Right renal pelvis (tissue), 4 donors: ENCODE measurements at places on chromosomes 3 and 15. TPM values are rescaled to one million over a fixed set of nuclear protein-coding genes. Genes with fewer than 3 reads are reported as not detected.

Gene GALNT15
- polyA plus RNA-seq: 3.2 TPM

Gene ANKRD63
- polyA plus RNA-seq: not detected

Gene EIF4E3
- polyA plus RNA-seq: 11.7 TPM

Gene CYP1A2
- 0.08 TPM for polyA plus RNA-seq

Gene GOLGA8H
- polyA plus RNA-seq: 1.0 TPM

Gene LIPC
- polyA plus RNA-seq: 21.8 TPM

Gene WWTR1
- polyA plus RNA-seq: 109 TPM

Gene UBAP1L
- polyA plus RNA-seq: 3.5 TPM

Gene CTXND1
- polyA plus RNA-seq: 10.4 TPM

DNA sequence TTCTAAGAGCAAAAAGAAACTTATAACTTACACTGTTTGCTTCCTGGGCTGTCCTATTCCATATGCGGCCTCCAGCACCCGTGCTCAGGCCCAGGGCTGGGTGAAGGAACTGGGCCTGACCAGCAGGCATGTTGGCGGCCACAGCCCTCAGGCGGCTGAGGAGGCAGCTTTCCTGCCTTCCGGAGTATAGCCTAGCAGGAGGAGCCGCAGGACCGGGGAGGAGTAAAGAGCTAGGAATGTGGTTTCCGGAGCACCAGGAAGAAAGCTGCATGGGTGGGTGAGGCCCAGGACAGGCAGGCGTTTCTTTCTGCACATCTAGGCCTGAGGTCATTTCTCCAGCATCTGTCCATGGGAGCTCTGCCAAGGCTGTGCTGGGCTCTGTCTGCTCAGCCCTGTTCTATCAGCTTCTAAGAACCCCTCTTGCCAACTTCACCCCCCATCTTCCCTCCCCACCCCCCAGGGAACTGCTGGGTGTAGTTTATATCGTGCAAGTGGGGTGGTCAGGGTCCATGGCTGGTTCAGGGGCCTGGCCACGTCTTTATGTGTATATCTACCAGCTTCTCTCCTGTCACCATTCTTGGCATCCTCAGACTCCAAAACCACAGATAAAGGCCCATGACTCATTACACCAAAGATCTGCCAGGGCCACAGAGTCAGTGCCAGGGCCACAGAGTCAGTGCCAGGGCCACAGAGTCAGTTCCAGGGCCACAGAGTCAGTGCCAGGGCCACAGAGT is 7.8 kb upstream of the KIF7 start:
- DNase-seq: no peak

DNA sequence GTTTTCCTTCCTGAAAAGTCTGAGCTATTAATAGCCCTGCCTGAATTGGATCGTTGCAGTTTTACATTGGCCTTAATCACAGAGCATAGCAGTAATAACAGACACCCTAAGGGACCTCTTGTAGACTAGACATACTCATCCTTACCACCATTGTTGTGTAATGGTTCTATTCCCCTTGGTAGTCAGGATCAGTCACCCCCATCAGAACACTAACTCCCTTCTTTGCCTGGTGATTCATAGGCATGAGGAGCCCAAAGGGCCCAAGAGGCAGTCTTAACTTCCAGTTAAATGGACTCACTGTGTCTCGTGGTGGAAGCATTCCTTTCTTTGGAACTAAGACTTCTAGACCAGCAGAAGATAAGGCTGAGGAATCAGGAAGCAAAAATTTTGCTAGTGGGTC is 20.2 kb downstream of the CGGBP1 start:
- no peak for DNase-seq

GRCh38 chr3:65551945-65552344 is 486.8 kb downstream of the MAGI1 start:
- no peak for DNase-seq

DNA sequence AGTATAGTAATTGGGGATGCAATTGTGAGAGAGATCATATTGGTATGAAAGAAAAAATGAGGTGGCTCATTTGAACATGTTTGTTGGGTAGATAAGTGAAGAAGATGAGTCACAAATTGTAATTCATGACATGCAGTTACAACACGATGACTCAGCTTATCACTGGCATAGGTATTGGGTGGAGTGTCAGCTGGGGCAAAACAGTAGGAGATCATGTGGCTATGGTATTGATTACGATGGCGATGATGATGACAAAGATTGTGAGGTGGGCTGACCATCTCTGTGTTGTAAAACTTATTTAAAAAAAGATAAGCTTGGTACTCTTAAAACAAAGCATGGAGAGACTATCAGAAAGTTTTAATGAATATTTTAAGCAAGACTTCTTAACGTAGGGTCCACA is 11.6 kb upstream of the DPH6 start:
- no peak for DNase-seq

- no peak for DNase-seq
Measured at GRCh38 chr15:52746162-52746757, 43.9 kb downstream of the ONECUT1 start.

- no peak for DNase-seq
Measured at GRCh38 chr15:58923284-58923683, 10.2 kb downstream of the SLTM start.

DNA sequence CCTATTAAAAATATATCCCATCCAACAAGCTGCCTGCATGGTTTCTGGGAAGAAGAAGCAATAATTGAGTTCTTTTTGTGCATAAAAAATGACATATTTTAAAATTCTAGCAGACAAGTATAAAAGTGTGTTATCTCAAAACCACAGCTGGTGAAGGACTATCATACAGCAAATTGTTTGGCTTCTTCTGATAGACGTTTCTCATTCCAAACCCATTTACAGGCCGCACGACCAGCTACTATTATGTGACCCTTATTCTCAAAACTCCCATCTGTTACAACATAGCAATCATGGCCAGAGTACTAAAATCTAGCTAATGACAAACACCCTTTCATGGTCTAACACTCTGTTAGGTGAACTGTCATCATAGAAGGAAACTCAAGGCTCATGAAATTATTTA is 21.7 kb downstream of the ETFA start:
- DNase-seq: no peak

DNA sequence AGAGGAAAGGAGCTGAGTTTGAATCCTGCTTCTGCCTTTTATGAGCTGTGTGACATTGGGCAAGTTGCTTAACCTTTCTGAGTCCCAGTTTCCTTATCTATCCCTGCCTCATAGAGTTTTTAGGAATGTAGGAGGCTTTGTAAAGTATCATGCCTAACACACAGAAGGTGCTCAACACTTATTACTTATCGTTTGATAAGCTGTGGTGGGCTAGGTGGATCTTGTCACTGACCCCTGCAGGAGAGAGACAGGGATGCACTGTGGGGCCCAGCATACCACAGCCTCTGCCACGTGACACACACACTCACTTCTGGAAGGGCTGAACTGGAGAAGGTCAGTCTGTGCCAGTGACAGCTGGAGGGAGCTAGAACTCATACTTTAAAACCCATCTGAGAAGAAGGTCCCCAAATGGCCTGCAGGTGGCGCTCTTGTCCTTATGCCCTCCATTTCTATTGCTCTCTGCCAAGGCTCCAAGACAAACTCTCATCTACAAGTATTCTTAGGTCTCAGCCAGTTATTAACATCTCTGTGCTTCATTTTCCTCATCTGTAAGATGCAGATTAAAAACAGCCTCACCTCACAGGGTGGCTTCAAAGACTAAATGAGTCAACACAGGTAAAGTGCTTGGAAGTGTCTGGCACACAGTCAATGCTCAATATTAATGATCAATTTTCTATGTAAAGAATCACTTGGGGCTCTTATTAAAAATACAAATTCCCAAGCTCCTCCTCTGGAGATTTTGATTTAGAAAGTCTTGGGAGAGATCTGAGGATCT is 57.5 kb upstream of the HACD2 start:
- DNase-seq: no peak

- no peak for DNase-seq
Measured at GRCh38 chr3:162770551-162770950, 1273.9 kb downstream of the OTOL1 start.
